ENCODE measurements at places on chromosomes 3 and 15.

DNA sequence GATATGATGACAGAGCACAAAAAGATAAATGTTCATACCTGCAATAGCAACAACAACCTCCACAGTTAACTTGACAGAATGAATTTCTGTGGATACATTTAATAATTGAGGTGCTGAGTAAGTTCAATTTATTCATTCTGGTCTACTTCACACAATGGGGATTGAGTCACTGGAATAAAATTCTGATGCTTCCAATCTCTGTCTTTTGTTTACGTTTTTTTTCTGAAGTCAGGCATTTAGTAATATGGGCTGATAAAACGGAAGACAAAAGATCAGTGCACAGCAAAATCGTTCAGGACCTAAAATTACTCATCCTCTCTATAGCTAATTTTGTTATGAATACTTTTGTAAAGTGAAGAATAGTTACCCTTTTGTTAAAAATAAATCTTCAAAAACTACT is 565.9 kb upstream of the CCDC54 start:
- no peak for DNase-seq

DNA sequence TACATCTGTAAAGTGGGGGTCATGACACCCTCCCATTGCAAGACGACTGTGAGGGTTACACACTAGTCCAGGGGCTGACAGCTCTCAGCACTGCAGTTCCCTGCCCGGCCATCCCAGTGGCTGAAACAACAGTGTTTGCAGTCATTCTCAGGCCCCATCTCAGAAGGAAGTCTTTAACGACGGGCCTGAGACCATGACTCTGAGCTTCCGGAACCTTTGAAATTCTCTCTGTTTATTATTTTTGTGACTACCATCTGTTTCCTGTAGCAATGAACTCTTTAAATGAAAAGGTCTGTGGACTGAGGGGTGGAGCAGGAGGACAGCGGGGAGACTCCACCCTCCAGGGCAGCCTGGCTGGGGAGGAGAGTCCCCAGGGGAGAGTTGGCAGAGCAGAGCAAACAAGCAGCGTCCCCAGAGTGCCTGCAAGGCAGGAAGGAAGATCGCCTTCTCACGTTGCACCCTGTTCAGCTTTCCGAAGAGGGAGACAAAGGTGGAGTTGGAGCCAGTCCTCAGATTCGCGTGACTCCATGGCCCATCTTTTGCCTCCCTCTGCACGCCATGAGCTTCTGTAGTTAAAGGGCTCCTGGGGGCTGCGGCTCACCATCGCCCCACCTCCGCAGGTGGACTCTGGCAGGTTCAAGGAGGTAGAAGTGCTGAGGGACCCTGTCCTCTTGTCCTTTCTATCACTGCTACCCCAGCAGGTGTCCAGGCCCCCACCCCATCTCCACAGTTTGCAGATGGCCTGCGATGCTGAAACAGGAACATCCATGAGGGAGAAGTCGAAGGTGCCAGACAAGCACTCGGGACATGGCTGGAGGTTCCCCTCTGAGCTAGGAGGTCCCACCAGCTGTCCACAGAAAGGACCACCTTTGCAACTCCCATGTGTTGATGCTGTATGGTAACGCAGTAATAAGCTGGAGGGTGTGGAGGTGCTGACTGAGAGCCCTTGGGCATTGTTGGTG is 525.8 kb upstream of the PROK2 start:
- DNase-seq, result no peak

- DNase-seq, result no peak
Measured at GRCh38 chr15:74158855-74159650, 14.5 kb upstream of the ISLR start.

DNA sequence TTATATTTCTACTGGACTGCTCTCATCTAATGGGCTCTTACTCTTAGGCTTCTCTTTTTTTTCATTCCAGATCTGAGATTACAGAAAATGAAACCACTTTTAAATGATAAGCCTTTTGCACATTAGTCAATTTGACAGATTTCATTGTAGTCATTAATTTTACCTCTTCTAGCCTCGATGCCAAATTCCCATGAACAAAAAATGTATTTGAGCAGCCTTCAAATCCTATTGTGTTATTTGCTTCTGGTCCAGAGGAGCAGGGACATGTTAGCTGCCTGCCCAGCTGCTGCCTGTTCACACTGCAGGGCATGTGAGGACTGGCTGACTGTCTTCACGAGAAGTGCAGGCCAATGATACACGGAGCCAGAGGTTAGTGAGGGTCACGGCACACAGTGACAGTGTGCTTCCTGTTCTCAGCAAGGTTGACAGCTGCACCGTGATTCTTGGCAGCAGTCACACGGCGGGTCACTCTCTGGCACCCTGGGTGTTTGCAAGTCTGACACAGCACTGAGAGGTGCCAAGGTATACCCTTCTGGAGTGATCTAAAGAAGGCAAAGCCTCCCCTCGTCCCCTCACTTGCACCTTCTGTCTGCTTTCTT is 40.8 kb downstream of the KAT2B start:
- DNase-seq, result no peak

DNA sequence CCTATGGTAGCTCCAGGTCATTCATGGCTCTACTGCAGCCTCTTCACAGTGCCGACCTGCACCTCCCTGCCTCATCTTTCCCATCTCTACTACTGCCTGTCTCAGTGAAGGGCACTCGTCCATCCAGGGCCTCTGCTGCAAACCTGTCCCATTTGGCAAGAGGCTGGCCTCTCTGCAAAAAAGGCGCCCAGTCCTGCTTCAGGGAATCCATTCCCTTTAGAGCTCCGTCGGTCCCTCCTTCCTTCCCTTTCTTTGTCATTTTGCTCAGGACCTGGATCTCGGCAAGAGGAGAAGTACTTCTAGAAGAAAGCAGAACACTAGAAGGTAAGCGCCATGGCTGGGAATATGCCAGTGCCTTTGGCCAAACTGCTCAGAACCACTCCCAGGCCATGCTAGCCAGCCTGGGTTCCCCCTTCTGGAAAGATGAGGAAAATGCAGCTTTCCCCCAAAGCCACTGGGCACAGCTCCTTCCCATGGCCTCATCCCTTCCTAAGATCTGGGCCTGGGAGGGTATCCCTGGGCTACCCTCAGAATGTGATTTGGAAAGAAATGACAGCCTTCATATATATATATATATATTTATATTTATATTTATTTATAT is 6.4 kb upstream of the ISL2 start:
- no peak for DNase-seq

GRCh38 chr15:52117549-52117948 is 5.0 kb upstream of the BCL2L10 start:
- DNase-seq, result no peak

DNA sequence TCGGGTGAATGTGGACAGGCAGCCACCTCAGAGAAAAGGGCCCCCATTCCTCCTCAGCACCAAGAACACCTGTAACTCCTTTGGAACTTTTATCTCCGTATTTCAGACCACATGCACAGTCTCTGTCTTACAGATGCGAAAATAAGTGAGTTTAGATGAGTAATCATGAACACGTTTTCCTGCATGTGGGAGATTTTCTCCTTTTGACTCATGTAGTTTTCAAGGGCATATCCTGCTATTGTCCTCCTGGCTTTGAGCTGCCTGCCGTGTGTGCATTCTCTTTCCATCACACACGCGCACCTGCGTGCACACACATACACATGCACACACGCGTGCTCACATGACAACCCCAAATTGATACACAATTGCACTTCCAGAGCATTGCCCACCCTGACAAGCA is 239.2 kb downstream of the GABRG3 start:
- no peak for DNase-seq

DNA sequence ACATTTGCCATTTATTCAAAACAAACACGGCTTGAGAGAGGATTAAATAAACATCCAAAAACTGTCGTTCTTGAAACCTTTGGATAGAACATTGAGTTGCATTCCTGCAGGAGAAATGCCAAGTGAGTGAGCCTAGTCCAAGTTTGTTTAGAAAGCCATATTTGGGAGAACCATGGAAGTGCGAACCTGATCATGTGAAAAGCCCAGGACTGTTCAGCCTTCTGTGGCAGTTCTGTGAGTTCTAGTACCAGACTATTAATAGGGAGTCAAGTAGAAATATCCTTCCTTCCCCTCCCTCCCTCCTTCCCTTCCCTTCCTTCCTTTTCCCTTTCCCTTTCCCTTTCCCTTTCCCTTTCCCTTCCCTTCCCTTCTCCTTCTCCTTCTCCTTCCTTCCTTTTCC is 470.4 kb downstream of the LPP start:
- DNase-seq, result no peak

DNA sequence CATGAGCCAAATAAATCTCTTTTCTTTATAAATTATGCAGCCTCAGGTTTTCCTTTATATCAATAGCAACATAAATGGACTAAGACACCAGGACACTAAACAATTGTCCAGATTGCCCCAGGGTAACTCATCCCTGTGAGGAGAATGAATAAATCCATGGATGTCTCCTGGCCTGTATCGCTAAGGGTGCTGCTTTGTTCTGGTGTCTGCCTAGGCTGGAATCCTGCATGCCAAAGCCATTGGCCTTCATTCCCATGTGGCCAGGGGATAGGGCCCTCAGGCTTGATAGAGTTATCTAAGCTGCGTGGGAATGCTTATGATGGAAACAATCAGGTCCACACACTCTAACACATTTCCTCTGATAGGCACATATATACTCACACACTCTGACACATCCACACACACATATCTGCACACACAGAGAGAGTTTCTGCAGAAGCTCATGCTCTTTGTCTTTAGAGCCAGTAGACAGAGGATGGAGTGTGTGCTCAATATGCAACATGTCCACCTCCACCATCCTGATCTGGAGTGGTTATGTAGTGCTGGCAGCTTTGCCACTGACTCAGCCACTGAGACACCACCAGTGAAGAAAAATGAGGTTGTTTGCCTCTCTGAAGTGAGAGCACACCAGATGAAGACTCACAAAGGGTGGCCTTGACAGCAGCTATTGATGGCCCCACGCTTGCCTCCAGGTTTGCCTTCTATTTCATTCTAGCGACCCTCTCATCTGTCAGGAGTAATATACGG is 24.0 kb upstream of the DGKG start:
- DNase-seq, result no peak

GRCh38 chr3:99945328-99945995 is 127.8 kb downstream of the CMSS1 start:
- DNase-seq, result no peak

DNA sequence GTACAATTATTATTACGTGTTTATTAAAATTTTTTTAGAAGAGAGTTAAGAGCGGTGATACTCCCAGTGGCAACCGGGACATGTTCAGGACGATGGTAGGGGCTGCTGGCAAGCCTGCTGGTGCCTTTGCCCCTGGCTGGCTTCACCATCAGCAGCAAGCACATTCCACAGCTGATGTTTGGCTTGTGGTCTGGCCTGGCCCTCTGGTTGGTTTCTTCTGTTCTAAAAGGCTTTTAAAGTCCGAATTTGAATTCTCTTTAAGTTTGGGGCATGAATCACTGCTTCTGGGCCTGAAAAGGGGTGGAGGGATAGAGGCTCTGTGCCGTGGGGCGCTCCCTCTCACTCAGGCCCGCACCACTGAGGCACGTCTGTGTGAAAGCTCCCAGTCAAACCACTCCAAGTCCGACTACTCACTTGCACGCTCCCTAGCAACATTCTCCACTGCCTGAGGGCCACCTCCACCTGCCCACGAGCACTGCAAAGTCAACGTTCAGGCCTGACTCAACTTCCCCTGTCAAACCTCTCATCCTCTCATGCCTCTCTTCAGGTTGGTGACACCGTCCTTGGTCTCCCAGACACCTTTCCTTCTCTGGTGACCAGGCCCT is 10.1 kb downstream of the ITGA11 start:
- no peak for DNase-seq

DNA sequence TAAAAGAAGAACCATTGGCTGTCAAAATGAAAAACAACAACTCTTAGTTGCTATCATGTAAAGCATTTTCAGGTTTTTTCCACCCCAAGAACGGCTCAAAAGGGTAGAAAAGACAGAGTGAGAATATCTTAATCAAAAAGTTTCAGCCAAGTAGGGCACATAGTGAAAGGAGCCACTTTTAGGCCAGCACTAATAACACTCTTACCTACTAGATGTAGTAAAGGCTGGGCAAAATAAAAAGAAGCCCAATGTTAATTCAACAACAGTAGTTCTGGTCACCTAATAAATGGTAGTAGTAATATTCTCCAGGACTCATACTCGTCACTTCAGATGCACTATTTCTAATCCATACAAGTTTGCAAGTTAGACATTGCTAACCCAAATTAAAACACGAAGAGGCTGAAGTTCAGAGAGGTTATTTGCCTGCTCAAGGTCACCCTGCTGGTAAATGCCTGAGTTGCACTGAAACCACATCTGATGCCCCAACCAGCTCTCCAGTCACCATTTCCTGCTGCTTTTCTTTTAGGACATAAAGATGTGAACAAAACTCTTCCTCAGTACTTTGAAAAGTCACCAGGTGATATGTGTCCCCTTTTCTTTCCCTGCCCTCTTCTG is 7.5 kb downstream of the GOLIM4 start:
- no peak for DNase-seq

- no peak for DNase-seq
Measured at GRCh38 chr3:177157492-177157891, 39.8 kb downstream of the TBL1XR1 start.

- no peak for DNase-seq
Measured at GRCh38 chr3:112643621-112644240, 2.8 kb upstream of the CCDC80 start.

DNA sequence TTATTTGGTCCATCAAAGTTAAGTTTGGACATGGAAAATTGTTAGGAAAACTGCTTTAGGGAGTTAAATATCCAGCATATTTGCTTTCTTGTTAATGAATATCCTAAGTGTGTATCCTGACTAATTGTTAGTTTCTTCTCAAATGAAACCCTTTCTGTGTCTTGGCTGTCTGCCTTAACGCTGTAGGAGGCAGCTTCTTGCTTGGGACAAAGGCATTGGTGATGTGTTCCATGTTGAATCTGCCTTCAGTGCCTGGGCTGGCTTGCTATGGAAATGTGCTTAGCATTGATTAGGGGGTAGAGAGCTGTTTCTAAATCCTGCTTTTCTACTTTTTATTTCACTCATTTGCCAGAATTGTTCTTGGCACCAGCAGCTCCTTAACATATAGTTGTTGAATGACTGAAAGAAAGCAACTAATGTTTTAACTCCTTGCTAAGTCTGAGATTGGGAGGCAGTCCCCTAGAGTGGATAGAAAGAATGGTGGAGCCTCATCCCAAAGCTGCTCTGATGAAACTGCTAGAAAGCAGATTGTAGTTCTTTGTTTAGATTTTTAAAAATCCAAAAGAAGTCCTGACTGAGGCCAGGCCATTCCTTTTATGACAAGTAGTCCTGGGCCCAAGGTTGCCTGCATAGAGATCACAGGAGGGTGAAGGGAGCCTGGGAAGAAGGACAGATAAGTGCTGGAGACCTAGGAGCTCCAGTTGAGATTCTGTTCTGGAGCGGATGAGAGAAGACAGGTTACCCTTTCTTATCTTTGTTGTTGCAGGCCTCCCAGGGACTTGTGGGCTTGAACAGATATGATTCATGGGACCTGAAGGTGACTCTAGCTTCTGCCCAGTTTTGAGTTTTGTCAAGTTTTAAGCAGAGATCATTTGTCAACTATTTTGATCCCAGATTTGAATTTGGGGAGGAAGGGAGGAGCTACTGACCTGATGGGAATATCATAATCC is 39.3 kb downstream of the OXNAD1 start:
- no peak for DNase-seq

- no peak for DNase-seq
Measured at GRCh38 chr3:143302638-143303171, 183.1 kb downstream of the CHST2 start.

Data from cerebellar nuclear complex (tissue), 1 donor.